ENCODE measurements at places on chromosomes 1 and 21. TPM values are rescaled to one million over a fixed set of nuclear protein-coding genes. Genes with fewer than 3 reads are reported as not detected.

Gene FCRL5
- total RNA-seq = not detected

Gene GSTM5
- 6.4 TPM for total RNA-seq

Gene TXLNA
- total RNA-seq = 120 TPM

Gene SELENON
- total RNA-seq = 34.9 TPM

Gene MX1
- 6.1 TPM for total RNA-seq
